ENCODE measurements at places on chromosomes 7 and 10.

- no peak for DNase-seq
Measured at GRCh38 chr10:100981178-100981772, 6.0 kb downstream of the MRPL43 start.

DNA sequence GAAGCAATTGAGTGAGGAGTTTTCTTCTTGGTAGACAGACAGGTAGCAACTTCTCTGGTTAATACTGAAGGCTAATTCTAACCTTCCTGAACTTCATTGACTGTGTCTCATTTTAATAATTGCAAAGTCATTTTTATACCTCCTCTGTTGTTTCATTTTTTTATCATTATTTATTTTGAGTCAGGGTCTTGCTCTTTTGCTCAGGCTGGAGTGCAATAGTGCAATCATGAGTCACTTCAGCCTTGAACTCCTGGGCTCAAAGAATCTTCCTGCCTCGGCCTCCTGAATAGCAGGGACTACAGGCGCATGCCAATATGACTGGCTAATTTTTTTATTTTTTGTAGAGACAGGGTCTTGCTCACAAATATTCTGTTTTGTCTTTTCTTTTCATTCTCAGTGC lies 45.4 kb downstream of the APBB1IP start:
- no peak for DNase-seq

- no peak for DNase-seq
Measured at GRCh38 chr7:110675383-110676103, 415.4 kb upstream of the LRRN3 start.

DNA sequence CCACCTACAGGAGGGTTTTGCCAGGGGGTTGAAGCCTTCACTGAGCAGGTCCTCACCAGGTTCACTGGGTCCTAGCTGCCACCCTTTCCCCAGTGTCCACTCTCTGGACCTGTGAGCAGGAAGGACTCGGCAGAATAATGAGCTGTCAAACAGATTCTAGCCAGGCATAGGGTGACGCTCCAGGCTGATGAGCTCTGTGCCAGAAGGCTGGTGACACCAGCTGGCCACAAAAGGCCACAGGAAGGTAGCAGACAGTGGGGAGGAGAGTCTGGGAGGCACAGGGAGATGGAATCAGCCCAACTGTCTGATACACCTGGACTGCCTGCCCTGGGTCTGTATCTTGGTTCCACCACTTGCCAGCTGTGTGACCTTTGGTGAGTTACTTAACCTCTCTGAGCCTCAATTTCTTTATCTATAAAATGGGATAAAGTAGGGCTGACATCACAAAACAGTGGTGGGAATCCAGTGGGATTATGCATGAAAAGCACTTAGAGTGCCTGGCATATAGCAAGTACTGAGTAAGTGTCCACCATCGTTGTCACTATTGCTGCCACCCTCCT lies 26.7 kb upstream of the NDST2 start:
- no peak for DNase-seq

GRCh38 chr10:129966370-129966888 lies 2.4 kb upstream of the EBF3 start:
- DNase-seq, result no peak

GRCh38 chr7:114160925-114161324 lies 242.1 kb upstream of the PPP1R3A start:
- DNase-seq, result no peak

DNA sequence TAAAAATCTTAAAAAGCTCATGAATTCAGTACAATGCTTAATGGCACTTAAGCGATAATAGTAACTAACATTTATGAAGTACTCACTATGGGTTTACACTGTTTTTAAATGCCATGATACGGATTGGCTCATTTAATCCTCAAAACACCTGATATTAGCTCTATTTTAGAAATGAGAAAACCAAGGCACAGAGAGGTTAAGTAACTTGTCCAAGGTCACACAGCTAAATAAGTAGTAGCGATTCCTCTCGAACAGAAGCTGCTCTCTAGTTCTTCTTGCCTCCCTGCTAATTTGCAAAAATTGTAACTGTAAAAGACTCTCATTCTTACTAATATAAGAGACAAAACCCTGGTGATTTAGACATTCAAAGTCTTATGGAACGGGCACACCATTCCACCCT lies 110.7 kb upstream of the RHEB start:
- no peak for DNase-seq
